ENCODE measurements at places on chromosomes 3 and 15. TPM values are rescaled to one million over a fixed set of nuclear protein-coding genes. Genes with fewer than 3 reads are reported as not detected.
A peak's percentile ranks its signal among the peaks of the same experiment; 100 is the strongest.

Gene NANOGP8
- not detected for total RNA-seq

- DNase-seq = peak; percentile 92
Measured at GRCh38 chr3:179852142-179852905, 184.4 kb downstream of the PEX5L start.

- DNase-seq = no peak
Measured at GRCh38 chr3:30753766-30754165, 140.7 kb downstream of the GADL1 start.

- no peak for DNase-seq
Measured at GRCh38 chr15:69484837-69485236, 32.2 kb downstream of the RPLP1 start.

Gene NBEAL2
- 2.2 TPM for total RNA-seq

Data from IMR-90 (cell line).